Omental fat pad (tissue), 4 donors: ENCODE measurements at places on chromosomes 12 and 14. TPM values are rescaled to one million over a fixed set of nuclear protein-coding genes. Genes with fewer than 3 reads are reported as not detected.

DNA sequence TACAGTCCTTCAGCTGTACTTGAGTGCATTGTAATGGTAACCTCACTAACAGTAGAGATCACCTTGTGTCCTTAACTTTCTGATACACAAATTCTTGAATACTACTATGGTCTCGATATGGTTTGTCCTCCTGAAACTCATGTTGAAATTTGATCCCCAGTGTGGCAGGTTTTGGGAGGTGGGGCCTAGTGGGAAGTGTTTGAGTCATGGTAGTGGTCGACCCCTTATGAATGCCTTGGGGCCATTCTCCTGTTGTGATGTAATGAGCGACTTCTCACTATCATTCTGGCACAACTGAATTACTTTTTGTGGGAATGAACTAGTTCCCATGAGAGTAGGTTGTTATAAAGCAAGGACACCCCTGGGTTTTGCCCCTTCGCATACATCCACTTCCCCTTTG is 52.3 kb downstream of the IPO8 start:
- DNase-seq = no peak

GRCh38 chr14:61147831-61148549 is 133.1 kb downstream of the TMEM30B start:
- DNase-seq = no peak

DNA sequence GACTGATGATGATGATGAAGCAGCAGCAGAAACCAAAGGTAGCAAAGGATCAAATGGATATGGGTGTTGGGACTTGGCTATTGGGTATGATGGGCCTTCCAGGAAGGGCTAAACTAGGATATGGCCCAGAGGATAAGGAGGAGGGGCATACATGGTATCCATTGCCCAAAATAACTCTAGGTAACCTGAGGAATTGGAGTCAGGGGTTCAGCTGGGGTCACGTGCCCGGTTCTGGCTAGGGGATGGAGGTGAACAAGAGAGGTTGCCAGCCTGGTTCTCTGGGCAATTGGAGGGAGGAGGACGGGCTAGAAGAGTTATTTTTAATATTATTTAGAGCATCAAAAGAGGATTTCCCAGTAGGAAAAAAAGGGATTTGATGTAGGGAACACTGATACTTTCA is 2.7 kb upstream of the ANKRD52 start:
- no peak for DNase-seq

DNA sequence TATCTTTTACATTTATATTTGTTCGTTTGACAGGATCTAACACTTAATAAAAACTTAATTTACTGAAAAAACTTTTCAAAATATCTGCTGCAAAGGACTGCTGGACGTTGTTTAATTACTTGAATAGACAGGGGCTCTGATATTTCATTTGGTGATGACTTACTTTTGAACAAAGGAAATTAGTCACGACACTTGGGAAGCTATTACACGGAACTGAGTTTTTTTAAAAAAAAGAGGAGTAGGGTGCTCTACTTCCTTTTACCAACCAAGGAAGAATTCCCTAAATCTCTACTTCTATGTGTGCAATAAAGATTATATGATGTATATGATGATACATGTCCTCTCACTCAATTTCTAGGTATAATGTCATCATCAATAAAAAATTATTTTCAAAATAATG is 4.7 kb downstream of the FGD6 start:
- no peak for DNase-seq

DNA sequence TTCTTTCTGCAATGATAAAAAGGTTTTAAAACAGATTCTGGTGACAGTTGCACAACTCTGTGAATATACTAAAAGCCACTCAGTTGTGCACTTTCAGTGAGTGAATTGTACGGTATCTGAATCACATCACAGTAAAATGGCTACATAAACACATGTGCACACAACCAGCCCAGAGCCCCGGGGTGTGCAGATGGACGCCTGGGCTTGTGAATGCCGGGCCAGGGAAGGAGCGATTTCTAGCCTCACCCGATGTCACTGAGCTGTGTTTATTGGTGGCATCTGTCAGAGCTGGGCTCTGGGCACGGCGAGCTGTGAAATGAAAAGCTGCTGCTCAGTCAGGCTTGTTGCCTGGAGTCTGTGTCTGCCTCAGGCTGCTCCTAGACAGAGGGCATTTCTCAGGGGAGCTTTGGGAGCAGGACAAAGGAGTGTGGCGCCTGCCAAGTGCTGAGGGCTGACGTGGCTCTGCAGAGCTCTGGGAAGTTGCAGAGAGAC is 25.9 kb downstream of the RHOF start:
- no peak for DNase-seq

GRCh38 chr12:8048906-8049305 is 16.4 kb downstream of the FOXJ2 start:
- DNase-seq = no peak

The LIN7A gene
- total RNA-seq = 16.2 TPM

- no peak for DNase-seq
Measured at GRCh38 chr14:95833429-95833828, 43.2 kb upstream of the TUNAR start.
